Vagina (tissue), 2 donors: ENCODE measurements at places on chromosomes 5 and 9. TPM values are rescaled to one million over a fixed set of nuclear protein-coding genes. Genes with fewer than 3 reads are reported as not detected.

DNA sequence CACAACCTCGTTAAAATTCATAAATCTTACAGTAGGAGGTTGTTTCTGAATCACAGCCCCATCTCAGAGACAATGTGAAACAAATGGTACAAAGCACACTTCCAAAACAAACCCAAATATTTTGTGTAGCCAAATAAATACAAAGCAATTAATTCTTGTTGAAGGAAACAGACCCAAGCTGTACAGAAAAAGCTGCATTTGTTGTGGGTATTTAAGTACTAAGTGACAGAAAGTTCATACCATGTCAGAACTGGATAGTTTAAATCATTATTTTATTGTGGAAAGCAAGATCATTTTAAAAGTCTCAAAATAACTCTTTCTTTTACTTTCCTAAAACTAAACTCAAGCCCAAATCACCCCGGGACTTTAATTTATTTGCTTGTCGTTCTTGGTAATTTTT is 570.7 kb downstream of the ELAVL2 start:
- no peak overlapping the region for H3K4me3 ChIP-seq
- H3K4me1 ChIP-seq: no peaks in the 10 kb centered on the region
- no peaks in the 10 kb centered on the region for H3K27me3 ChIP-seq
- no peaks in the 10 kb centered on the region for H3K36me3 ChIP-seq
- no peak for DNase-seq
- H3K27ac ChIP-seq: no peak overlapping the region

DNA sequence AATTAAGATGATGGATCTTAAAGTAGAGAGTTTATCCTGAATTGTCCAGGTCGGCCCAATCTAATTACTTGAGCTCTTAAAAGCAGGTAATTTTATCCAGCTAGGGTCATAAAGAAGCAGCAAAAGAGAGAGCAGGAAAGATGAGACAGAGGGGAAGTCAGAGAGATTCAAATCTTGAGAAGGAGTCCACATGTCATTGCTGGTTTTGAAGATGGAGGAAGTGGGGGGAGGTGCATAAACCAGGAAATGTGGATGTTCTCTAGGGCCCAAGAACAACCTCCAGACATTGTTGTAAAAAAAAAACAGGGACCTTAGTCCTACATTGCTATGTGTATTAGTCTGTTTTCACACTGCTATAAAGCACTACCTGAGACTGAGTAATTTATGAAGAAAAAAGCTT is 66.4 kb downstream of the SLCO4C1 start:
- no peak overlapping the region for H3K4me3 ChIP-seq
- no peak for DNase-seq
- H3K36me3 ChIP-seq: no peaks in the 10 kb centered on the region
- no peak overlapping the region for H3K27ac ChIP-seq
- H3K27me3 ChIP-seq: no peaks in the 10 kb centered on the region

GRCh38 chr5:14675865-14676300 is 11.4 kb downstream of the OTULIN start:
- no peak overlapping the region for H3K4me3 ChIP-seq
- H3K27ac ChIP-seq: no peak overlapping the region
- DNase-seq: no peak
- H3K4me1 ChIP-seq: peaks cover 48% of the 10 kb centered on the region

DNA sequence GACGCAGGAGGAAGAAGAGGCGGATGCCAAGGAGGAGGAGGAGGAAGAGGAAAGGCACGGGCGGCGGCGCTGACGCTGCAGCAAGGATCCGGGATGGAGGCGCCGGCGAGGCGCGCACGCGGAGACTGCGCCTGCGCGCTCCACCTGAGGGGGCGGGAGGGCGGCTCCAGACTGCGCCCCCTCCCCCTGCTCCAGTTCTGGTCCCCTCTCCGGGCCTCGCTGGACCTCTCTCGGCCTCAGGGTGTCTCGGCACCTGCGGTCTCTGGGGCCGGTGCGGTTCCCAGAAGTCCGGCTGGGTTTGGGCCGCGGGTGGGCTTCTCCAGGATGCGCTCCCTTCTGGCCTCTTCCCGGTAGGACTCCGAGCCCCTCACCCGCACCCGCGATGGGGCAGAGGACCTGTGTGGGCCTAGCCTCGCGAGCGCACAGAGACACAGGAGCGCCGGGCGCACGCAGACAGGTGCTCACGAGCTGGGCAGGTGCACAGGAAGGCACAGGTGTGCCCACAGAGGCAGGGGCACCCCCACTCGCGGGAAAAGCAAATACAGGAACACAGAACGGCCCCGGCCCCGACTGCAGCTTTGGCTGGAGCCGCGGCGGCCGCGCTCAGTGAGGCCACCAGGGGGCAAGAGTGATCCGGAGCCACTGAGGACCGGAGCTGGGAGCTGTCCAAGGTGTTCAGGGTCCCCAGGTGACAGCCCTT is at the start of gene NPDC1:
Gene NPDC1, minus strand, starts transcription at position 90 of the 700 bp plus-strand sequence. CDS start 188 bp downstream, outside the sequence.
- no peaks in the 10 kb centered on the region for H3K36me3 ChIP-seq
- H3K27ac ChIP-seq: peak within 1 kb of the TSS; percentile 6
- H3K27me3 ChIP-seq: no peaks in the 10 kb centered on the region

DNA sequence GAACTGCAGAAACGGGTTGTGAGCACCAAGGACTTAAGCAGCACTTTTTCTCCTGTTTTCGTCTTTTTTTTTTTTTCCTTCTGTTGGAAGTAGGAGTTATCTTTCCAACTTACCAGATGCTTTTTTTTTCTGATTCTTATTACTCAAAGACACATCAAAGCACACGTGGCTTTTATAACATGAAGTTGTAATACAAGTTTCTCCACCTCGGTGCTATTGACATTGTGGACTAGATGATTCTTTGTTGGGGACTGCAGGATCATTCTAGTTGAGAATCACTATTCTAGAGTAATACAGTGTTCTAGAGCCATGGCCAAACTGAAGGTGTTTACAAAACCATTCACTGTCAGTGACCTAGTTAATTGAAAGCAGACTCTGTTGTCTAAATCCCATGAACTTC is 51.5 kb downstream of the MYO10 start:
- no peak overlapping the region for H3K4me3 ChIP-seq
- H3K27ac ChIP-seq: peak overlapping the region; percentile 44
- no peak for DNase-seq
- H3K4me1 ChIP-seq: peaks cover 46% of the 10 kb centered on the region
- no peaks in the 10 kb centered on the region for H3K27me3 ChIP-seq

DNA sequence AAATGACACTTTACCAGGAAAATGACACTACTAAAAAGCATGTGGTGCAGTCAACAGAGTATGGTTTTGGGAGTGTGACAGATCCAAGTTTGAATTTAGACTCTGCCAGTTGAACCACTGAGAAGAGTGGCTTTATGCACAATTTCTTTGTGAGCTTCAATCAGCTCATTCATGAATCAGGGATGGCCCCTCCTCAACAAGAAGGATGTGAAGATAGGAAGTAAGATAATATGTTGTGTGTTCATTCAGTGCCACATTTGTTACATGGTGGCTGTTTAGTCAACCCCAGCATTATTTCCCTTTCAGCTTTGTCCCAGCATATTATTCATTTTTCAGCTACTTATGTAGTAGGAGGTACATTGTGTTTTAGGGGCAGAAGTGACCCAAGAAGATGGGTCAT is 140.1 kb downstream of the TLE4 start:
- no peaks in the 10 kb centered on the region for H3K27me3 ChIP-seq
- H3K27ac ChIP-seq: no peak overlapping the region
- DNase-seq: no peak
- no peak overlapping the region for H3K4me3 ChIP-seq

- H3K27ac ChIP-seq: no peak overlapping the region
- no peaks in the 10 kb centered on the region for H3K4me1 ChIP-seq
- DNase-seq: no peak
Observed at GRCh38 chr5:37005252-37005651, 128.7 kb downstream of the NIPBL start.

DNA sequence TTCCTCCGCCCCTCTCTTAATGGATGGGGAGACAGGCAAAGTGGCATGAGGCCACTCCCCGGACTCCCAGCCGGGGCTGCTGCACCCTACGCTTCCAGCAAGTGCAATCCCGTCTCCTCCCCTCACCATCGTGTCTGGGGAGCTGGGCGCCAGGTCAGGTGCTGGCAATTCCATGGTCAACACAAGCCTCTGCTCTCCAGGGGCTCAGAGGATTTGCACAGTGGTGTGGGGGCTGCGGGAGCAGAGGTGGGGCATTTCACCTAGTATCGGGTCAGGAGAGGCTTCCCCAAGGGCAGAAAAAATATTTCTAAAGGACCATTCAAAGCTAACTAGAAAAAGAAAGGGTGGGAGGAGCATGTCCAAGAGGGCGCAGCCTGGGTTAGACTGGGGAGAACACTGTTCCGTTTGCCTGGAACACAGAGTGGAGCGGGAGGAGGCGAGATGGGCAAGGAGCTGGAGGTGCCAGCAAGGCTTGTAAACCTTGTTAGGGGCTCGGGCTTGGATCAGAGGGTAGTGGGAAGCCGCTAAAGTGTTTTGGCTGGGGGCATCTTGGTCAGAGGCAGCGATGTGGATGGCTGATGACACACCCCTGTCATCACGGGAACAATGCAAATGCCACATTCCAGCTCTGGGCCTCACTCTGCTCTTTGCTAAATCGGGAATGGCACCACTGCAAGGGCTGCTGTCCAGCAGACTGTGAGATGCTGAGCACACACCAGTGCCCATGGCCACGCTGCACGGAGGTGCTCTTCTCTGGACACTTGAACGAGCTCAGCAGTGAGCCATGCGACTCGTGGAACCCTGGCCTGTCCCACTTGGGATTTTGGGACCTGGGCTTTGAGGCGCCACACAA is 191.7 kb downstream of the CDK5RAP2 start:
- no peak overlapping the region for H3K27ac ChIP-seq
- peaks cover 37% of the 10 kb centered on the region for H3K36me3 ChIP-seq
- H3K27me3 ChIP-seq: no peaks in the 10 kb centered on the region
- no peak overlapping the region for H3K4me3 ChIP-seq
- no peak for DNase-seq

GRCh38 chr5:149022200-149022599 is 40.7 kb downstream of the SH3TC2 start:
- no peaks in the 10 kb centered on the region for H3K4me1 ChIP-seq
- no peak for DNase-seq
- no peak overlapping the region for H3K27ac ChIP-seq

DNA sequence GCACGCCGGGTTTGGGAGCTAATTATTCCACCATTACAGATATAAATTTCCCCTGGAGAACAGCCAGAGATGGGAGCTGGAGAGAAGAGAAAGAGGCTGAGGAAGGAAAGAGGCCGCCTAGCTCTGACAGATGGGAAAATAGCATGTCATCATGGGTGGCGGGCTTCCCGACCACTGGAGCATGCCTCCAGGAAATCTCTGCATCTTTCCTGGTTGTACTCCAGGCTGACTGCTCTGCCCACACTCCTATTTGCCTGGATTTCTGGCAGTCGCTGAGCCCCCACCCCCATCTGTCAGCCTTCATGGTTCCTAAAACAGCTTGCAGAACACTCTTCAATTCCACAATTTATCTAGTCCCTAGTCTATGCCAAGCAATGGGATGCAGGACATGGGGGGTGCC is 14.3 kb upstream of the GABRP start:
- H3K4me3 ChIP-seq: no peak overlapping the region
- no peak overlapping the region for H3K27ac ChIP-seq
- H3K36me3 ChIP-seq: no peaks in the 10 kb centered on the region
- no peak for DNase-seq
- no peaks in the 10 kb centered on the region for H3K27me3 ChIP-seq
- H3K4me1 ChIP-seq: no peaks in the 10 kb centered on the region

- DNase-seq: no peak
- no peaks in the 10 kb centered on the region for H3K36me3 ChIP-seq
- H3K27ac ChIP-seq: no peak overlapping the region
- H3K4me1 ChIP-seq: no peaks in the 10 kb centered on the region
- H3K4me3 ChIP-seq: no peak overlapping the region
Observed at GRCh38 chr5:173862047-173862477, 26.1 kb upstream of the CPEB4 start.

DNA sequence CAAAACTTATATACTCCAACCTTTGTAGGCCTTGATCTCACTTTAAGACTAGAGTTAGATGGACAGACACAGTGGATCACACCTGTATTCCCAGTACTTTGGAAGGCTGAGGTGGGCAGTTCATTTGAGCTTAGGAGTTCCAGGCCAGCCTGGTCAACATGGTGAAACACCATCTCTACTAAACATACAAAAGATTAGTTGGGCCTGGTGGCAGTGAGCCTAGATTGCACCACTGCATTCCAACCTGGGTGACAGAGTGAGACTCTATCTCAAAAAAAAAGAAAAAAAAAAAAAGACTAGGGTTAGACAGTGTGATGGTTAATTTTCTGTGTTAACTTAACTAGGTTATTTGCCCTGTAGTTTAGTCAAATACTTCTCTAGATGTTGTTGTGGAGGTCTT is 74.1 kb downstream of the CFAP95 start:
- no peaks in the 10 kb centered on the region for H3K4me1 ChIP-seq
- no peak overlapping the region for H3K4me3 ChIP-seq
- no peak overlapping the region for H3K27ac ChIP-seq

- H3K4me1 ChIP-seq: no peaks in the 10 kb centered on the region
- no peak overlapping the region for H3K4me3 ChIP-seq
- no peak for DNase-seq
- no peaks in the 10 kb centered on the region for H3K36me3 ChIP-seq
- no peaks in the 10 kb centered on the region for H3K27me3 ChIP-seq
Observed at GRCh38 chr9:4774209-4774608, 18.5 kb upstream of the RCL1 start.

DNA sequence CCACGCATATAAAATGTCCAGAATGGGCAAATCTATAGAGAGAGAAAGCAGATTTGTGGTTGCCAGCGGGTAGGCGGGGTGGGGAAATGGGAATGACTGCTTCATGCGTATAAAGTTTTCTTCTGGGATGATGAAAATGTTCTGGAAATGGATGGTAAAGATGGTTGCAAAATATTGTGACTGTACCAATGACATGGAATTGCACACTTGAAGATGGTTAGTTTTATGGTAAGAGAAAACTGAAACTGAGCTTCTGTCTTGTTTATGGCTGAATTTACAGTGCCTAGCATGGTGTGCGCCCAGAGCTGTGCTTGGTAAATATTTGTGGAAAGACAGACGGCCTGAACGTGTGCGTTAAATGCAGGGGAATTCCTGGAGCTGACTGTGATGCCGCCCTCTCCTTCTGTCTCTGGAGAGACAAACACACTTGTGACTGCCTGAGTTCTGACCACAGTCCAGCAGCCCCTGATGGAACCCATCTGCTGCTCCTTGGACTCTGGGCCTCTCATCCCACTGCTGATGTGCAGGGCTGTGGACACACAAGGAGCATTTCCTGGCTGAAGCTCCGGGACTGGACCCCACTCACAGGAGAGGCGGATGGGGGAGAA is 8.6 kb upstream of the PTGES start:
- H3K4me3 ChIP-seq: no peak overlapping the region
- H3K36me3 ChIP-seq: no peaks in the 10 kb centered on the region
- no peaks in the 10 kb centered on the region for H3K27me3 ChIP-seq
- peak; percentile 95 for DNase-seq
- H3K27ac ChIP-seq: peak overlapping the region; percentile 80

GRCh38 chr5:179797741-179798140 is 4.0 kb downstream of the LTC4S start:
- no peak for DNase-seq
- no peak overlapping the region for H3K4me3 ChIP-seq
- H3K27ac ChIP-seq: no peak overlapping the region
- H3K36me3 ChIP-seq: no peaks in the 10 kb centered on the region

GRCh38 chr9:126838895-126839294 is 21.5 kb upstream of the ZBTB34 start:
- no peak for DNase-seq
- H3K4me1 ChIP-seq: peaks cover 10% of the 10 kb centered on the region
- H3K36me3 ChIP-seq: peaks cover 18% of the 10 kb centered on the region
- no peaks in the 10 kb centered on the region for H3K27me3 ChIP-seq
- H3K4me3 ChIP-seq: no peak overlapping the region

The ARL14EPL gene
- total RNA-seq: not detected

The C9orf72 gene
- total RNA-seq: 18.7 TPM

The MSX2 gene
- total RNA-seq: 1.2 TPM

The PCDHB4 gene
- total RNA-seq: 8.3 TPM

The ADAMTS2 gene
- total RNA-seq: 17.4 TPM

The ADAMTSL2 gene
- 2.0 TPM for total RNA-seq

The PPP3R2 gene
- total RNA-seq: not detected

The CDC20B gene
- total RNA-seq: not detected

The CCDC69 gene
- 84.5 TPM for total RNA-seq
